ENCODE measurements at places on chromosomes 4 and X.

DNA sequence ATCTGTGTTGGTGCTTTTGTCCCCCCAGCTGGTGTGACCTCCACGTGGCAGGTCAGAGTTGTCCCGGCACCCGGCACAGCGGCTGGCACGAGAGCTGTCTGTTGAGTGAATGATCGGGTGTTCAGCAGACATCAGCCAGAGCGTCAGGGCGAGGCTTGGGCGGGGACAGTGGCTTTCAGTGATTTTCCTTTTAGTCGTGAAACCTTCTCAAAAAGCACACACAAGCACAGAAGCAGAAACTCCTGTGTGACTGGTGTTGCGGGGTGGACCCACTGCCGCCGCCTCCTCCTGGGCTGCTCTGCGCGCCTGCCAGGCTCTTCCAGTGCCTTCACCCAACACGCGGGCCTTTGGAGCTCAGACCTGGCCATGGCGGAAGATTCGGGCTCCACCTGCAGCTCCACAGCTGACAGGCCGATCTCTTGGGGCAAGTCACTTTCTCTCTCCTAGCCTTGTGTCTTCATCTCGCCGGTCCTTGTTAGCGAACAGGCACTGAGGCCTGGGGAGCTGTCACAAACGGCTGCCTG is 51.4 kb upstream of the HGFAC start:
- no peak for DNase-seq

GRCh38 chr4:165991325-165992180 is 118.5 kb downstream of the TLL1 start:
- DNase-seq, result no peak

GRCh38 chr4:22695917-22696316 is 3.2 kb downstream of the GBA3 start:
- no peak for DNase-seq

GRCh38 chrX:66833426-66833825 is 194.5 kb upstream of the EDA2R start:
- DNase-seq, result peak; percentile 22

DNA sequence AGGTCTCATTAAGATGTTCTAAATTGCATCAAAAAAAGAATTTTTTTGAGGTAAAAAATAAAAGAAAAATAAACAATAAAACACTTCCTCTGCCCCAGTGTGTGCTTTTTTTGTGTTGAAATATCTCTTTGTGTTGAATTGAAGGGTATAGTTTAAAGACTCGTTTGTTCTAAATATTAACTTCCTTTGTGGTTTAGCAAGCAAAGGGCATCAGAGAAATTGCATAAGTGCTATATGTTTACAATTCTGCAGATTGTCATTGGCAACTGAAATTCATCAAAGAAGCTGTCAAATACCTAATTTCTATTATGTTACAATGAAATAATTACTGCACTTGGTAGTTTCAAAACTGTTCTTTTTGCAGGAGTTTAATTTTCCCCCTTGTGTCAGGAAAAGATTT is 260.5 kb downstream of the DKK2 start:
- DNase-seq, result no peak
